GM03348 (cell line): ENCODE measurements at places on chromosomes 6 and 20.
A peak's percentile ranks its signal among the peaks of the same experiment; 100 is the strongest.

GRCh38 chr20:45951925-45952834 is 17.7 kb downstream of the PCIF1 start:
- no peak for DNase-seq

DNA sequence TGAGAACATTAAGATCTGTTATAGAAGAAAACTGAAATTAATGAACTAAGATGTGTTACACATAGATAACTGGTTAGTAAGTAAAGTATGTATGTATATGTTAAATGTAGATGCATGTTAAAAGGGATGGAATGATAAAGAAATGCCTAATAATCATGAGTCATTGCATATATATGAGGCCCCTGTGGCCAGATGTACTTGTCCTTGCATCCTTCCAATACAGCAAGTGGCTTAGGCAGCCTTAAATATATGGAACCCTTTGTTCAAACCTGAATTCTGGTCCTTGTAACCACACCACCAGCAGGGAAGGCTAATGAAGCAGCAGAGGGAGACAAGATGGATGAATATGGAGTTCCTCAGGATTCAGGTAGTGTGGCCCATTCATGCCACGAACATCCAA is 9.8 kb upstream of the AKAP7 start:
- DNase-seq: no peak

DNA sequence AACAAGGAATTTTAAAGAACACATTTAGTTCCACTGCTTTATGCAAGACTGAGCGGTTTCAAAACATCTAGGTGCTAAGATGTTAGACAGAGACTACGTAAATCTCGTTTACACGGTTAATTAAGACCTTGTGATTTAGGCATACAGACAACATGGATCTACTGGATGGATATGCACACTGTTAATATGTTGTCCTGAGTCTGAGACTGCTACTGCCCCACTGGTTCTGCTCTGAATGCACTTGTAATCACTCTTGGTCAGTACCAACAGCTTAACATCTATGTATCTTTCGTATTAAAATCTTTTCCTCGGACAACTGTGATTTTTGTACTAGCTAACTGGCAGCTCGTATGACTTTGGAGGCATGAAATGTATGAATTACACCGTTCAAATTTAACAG is 3.1 kb downstream of the MAN1A1 start:
- peak; percentile 9 for DNase-seq

DNA sequence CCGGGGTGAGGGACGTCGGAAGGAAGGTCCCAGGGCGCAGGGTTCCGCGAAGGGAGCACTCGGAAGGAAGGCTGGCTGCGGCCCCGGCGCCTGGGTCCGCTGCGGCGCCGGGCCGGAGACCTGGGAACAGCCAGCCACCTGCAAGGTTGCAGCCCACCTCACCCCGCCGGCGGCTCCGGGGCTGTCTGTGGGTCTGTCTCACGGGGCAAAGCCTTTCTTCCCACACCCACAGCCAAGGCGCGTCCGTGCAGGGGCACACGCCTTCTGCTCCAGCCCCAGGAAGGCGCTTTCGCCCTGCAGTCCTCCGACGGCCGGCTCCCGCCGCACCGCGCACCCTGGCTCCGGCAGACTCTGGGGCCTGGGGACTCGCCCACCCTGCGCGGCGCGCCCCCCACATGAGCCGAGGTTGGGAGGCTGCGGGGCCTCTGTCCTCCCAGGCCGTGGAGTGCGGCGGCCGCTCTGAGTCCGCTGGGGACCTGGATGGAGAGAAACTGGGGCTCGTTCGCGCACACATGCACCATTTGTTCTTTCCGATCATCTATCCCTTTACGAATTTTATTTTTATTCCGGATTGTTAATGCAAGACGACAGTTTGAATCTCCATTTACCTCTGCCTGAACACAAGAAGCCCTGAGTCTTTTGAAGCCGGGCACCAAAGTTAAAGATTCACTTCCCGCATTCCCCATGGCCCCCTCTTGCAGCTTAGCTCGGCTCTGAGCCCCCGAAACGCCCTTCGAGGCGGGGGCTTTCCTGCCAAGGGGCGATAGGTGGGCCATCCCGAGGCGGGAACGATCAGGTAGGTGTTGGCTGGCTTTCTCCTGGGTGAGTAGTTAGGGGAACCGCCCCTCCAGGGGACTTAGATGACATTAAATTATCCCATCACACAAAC is 4.5 kb upstream of the FOXC1 start:
- DNase-seq: no peak

GRCh38 chr20:13238001-13238653 is 17.1 kb downstream of the ISM1 start:
- DNase-seq: no peak

GRCh38 chr6:136104556-136104955 is 145.6 kb downstream of the MTFR2 start:
- peak; percentile 15 for DNase-seq

- no peak for DNase-seq
Observed at GRCh38 chr6:22466665-22467245, 102.6 kb upstream of the HDGFL1 start.

- DNase-seq: no peak
Observed at GRCh38 chr20:61449916-61450315, 197.9 kb downstream of the CDH4 start.

DNA sequence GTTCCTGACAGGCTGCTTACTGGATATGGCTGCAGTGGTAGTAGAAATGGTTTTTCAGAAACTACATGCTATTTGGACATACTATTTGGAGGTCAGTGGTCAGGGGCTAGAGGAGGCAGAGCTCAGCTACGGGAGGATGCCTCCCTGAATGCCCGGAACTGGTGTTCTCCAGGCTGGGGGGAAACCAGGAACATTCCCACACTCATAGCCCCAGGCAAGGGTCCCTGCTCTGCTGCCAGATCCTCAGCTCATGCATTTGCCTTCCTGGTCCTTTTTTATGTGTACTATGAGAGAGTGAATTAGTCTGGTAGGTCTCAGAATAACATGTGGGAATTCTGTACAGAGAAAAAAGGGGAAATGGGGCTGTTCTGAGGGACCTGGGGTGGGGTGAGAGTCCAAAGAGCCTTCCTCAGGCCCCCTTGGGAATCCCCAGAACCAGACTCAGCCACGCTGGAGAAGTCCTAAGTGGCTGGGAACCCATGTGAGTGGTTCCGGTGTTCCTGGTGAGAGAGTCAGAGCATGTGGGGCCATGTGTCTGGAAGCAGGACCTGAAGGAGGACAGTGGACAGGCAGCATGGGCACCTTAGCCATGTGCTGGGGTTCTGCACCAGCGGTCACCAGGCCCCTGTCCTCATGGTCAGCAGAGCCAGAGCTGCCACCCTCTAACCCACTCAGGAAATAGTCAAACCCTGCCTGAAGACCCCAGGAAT is 58.0 kb upstream of the MYL9 start:
- DNase-seq: no peak

DNA sequence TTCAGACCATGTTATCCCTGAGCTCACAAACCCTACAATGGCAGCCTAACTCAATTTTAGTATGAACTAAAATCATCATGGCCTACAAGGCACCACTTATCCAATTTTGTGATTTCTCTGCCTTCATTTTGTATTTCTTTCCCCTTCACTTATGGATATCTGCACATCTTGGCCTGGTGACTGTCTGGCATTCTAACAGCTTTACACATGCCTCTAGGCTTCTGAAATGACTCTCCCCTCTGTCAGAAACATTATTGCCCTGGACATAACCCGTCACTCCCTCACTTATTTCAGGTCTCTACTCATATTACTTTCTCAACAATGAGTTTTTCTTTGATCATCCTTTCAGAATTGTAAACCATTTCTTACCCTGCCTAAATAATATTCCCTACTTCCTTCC is 89.2 kb upstream of the THEMIS start:
- no peak for DNase-seq

GRCh38 chr20:38143646-38144554 is 21.2 kb downstream of the TGM2 start:
- peak; percentile 70 for DNase-seq

DNA sequence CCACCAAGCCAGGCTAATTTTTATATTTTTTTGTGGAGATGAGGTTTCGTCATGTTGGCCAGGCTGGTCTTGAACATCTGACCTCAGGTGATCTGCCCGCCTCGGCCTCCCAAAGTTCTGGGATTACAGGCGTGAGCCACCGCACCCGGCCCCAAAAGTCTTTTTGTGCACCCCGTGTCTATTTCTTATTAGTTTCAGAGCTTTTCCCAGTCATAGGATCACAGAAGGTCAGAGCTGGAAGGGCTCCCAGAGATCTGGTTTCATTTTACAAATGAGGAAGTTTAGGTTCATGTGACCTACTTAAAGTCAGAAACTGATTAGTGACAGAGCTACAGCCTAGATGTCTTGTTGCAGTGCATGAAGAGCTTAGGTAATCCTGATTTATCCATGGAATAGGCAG is 1.6 kb upstream of the OGFRL1 start:
- peak; percentile 48 for DNase-seq

DNA sequence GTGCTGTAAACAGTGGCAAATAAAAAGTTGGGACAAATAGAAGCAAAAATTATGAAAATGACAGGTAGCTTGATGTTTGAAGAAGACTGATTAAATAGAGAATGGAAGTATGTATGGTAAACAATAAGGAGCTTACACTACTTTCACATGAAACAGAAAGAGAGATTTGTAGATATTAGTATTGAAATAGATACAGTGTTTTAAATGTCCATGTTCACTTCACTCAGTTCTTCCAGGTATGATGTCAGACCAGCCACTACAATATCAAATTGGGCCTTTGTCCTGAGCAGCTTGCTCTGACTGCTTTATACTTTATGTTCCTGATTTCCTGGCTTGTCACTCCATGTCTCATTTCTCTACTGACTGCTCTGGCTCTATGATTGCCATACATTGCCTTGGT is 107.5 kb downstream of the CENPW start:
- no peak for DNase-seq

GRCh38 chr6:95133578-95133977 is 443.8 kb upstream of the MANEA start:
- DNase-seq: no peak
